Bronchial epithelial cell (primary cell): ENCODE measurements at places on chromosomes 16 and 17. TPM values are rescaled to one million over a fixed set of nuclear protein-coding genes. Genes with fewer than 3 reads are reported as not detected.

DNA sequence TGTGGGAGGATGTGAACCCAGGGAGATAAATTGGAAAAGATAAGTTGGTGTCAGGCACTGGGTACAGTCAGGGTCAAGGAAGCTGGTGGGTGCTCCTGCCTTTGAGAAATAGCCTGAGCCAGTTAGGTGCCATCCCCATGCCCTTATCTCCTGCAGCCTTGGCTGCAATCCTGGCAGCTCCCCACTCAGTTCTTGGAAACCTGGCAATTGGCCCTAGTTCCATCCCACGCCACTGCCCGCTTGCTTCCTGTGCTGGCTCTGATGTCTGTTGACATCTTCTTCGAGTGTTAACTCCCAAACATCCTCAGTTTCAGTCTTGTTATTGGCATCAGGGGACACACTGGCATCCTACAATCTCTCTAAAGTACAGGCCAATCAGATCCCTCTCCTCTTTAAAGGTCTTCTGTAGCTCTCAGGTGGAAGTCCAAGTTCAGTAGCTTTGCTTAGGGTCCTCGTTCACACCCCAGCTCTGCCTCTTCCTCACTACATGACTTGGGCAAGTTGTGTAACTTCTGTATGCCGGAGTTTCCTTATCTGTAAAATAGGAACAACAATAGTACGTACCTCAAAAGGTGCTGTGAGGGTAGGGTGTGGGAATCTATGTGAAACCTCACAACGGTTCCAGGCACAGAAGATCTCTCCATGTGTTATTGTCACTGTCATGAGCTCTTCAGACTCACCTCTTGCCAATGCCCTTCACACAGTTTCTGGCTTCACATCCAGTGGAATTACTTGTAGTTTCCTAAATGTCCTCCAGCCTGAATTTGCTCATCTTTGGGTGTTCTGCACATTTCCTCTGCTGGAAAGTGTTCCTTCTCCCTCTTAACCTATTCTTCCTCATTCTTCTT is 13.5 kb upstream of the PRKAR1A start:
- DNase-seq: no peak

- DNase-seq: no peak
Observed at GRCh38 chr16:1877804-1878203, 5.8 kb upstream of the MEIOB start.

DNA sequence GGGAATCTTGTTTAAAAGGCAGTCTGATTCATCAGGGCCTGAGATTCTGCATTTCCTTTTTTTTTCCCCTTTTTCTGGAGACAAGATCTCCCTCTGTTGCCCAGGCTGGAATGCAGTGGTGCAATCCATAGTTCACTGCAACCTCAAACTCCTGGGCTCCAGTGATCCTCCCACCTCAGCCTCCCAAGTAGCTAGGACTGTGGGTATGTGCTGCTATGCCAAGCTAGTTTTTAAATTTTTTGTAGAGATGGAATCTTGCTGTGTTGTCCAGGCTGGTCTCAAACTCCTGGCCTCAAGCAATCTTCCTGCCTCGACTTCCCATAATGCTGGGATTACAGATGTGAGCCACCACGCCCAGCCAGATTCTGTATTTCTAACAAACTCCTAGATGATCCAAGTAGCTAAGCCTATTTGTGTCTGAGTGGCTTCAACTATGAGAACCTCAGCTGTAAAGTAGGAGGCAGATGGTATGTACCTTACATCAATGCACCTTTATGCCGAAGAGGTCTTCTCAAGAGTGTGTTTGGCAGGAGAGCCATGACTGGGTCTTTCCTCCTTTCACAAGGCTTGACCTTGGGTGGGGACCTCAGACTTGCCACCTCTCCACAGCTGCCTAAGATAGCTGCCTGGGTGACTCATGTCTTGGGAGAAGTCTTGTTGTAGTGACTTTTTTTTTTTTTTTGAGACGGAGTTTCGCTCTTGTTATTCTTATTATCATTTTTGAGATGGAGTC is 10.9 kb downstream of the LDAF1 start:
- peak; percentile 7 for DNase-seq

DNA sequence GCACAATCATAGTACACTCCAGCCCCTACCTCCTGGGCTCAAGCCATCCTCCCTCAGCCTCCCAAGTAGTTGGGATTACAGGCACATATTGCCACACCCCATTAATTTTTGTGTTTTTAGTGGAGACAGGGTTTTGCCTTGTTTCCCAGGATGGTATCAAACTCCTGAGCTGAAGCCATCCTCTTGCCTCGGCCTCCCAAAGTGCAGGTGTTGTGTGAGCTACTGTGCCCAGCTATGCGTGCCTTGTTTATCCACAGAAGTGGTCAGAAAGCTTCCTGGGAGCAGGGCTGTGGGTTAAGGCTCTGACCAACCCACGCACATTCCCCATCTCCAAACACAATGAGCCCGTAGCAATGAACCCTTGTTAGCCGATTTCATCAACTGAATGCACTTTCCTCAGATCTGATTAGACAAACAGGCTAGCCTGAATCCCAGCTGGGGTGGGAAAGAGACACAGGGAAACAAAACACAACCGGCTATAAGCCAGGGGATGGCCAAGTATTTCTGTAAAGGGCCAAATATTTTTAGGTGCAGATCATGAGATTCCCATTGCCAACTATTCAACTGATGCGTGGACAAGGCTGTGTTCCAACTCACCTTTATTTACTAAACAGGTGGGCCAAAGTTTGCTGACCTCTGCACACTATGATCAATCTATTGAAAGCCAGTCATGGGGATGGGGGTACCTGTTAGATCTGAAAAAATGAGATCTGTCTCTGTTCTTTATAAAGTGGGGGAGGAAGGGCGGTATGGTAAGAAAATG is 193.6 kb downstream of the CPPED1 start:
- no peak for DNase-seq

DNA sequence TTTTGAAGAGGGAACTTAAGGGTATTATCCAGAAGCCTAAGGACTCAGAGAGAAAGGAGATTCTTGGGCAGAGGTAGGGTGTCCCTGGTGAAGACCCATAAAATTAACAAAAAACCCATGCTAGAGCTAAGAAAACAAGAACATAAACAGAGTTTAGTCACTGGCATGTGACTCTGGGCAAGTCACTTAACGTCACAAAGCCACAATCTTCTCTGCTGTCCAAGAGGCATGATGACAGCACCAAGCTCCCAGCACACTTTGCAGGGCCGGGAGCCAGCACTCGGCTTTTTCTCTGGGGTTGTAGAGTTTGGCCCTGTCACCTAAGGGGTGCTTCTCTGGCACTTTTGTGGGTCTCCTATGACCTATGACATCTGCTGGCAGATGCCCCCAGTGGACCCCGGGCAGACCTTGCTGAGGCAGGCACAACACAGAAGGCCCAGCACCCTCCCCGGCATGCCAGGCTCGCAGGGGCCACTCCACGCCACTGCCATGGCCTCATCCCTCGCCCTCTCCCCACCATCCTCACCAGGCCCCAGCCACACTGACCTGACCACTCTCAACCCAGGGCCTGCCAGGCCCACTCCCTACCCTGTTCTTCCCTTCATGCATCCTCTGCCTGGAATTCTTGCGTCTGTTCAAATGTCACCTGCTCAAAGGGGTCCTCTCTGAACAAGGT is 69.8 kb downstream of the DYNLRB2 start:
- no peak for DNase-seq

Gene IGFALS
- under 0.01 TPM in 1 of 2 replicates, not detected in the other for total RNA-seq

Gene MRM1
- total RNA-seq: 3.2 and 6.1 TPM in 2 replicates

Gene KRT31
- 0.26 TPM in 1 of 2 replicates, not detected in the other for total RNA-seq
